ENCODE measurements at places on chromosomes 2 and 18. TPM values are rescaled to one million over a fixed set of nuclear protein-coding genes. Genes with fewer than 3 reads are reported as not detected.

GRCh38 chr2:59378127-59378526 lies 1137.0 kb upstream of the FANCL start:
- no peaks in the 10 kb centered on the region for H3K4me1 ChIP-seq
- DNase-seq = no peak
- H3K4me3 ChIP-seq = no peak overlapping the region
- no peaks in the 10 kb centered on the region for H3K36me3 ChIP-seq
- H3K27me3 ChIP-seq = no peaks in the 10 kb centered on the region
- H3K27ac ChIP-seq = no peak overlapping the region

GRCh38 chr18:24112874-24113615 lies 25.8 kb upstream of the CABYR start:
- no peak overlapping the region for H3K27ac ChIP-seq
- no peaks in the 10 kb centered on the region for H3K36me3 ChIP-seq
- no peak for DNase-seq
- no peaks in the 10 kb centered on the region for H3K4me1 ChIP-seq
- H3K27me3 ChIP-seq = no peaks in the 10 kb centered on the region

GRCh38 chr18:63974991-63975390 lies 5.1 kb downstream of the SERPINB8 start:
- peaks cover 5% of the 10 kb centered on the region for H3K4me1 ChIP-seq
- no peaks in the 10 kb centered on the region for H3K27me3 ChIP-seq
- H3K27ac ChIP-seq = no peak overlapping the region
- H3K4me3 ChIP-seq = no peak overlapping the region

GRCh38 chr2:216389570-216389969 lies 17.3 kb upstream of the MARCHF4 start:
- no peak for DNase-seq
- no peaks in the 10 kb centered on the region for H3K4me1 ChIP-seq

- no peaks in the 10 kb centered on the region for H3K36me3 ChIP-seq
- no peaks in the 10 kb centered on the region for H3K27me3 ChIP-seq
- peaks cover 31% of the 10 kb centered on the region for H3K4me1 ChIP-seq
- no peak for DNase-seq
- H3K27ac ChIP-seq = peak overlapping the region; percentile 97
Measured at GRCh38 chr2:85706063-85706462, 11.9 kb downstream of the GNLY start.

EFR3B gene
- total RNA-seq = 5.6 TPM

TTN gene
- 28.2 TPM for total RNA-seq

MBD1 gene
- 69.9 TPM for total RNA-seq

PRSS56 gene
- not detected for total RNA-seq
